HuH-7.5 (cell line): ENCODE measurements at places on chromosomes 7 and 10.

DNA sequence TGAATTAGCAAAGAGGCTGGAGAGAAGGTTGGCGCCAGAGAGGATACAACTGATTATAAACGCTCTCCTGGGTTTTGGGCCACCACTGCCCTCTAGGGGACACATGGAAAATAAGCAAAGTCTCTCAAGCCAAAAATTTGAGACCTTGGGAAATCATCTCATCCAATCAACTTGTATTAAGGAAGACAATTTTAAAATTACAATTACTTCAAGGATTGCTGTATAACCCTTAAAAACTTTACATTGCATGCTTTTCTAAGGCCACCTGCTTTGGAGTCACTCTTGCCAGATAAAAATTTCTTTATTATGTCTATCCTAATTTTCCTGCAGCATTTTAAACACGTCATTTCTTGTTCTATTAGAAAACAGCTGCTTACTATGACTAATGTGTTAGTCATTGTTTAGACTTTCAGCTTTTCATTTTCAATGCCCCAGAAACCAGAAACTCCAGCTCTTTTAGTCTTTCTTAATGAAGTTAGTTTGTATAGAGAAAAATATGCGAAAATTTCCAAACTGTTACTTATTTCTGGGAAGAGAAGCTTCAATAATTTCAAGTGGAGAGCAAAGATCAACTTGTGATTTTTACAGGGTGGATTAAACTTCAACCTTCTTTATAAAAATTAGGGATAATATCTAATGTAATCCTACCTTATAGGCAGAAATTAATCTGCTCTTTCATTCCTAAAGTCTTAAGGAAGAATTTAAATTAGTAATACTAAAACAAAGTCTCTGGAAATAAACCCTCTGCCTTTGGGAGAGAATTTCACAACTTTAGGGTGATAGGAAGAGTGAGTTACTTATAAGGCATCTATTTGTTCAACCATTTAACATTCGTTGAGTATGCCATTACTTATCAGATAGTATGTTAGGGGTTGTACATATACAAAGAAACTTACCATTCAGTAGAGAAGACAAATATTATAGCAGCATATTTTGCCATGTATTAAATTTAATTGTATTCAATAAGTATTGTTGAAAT lies 20.6 kb upstream of the RHOBTB1 start:
- DNase-seq: no peak

GRCh38 chr10:127132451-127132850 lies 63.9 kb downstream of the INSYN2A start:
- no peak for DNase-seq

GRCh38 chr7:75914169-75914654 lies 743 bp upstream of the POR start:
- no peak for DNase-seq

DNA sequence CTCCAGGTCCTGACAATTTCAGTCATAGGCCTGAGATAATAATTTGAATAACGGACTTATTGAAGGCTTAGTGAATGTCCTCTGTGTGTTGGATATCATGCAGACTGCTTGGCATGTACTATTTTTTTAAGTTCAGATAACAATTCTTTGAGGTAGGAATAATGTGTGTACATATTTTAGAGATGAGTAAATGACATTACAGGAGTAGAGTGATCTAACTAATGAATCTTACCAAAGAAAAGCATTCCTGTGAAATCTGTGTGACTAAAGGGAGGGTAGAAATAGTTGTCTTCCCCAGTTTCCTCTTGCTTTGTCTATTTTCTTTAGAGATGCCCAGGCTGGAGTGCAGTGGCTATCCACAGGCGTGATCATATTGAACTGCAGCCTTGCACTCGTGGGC lies 391.8 kb upstream of the ETV1 start:
- no peak for DNase-seq

DNA sequence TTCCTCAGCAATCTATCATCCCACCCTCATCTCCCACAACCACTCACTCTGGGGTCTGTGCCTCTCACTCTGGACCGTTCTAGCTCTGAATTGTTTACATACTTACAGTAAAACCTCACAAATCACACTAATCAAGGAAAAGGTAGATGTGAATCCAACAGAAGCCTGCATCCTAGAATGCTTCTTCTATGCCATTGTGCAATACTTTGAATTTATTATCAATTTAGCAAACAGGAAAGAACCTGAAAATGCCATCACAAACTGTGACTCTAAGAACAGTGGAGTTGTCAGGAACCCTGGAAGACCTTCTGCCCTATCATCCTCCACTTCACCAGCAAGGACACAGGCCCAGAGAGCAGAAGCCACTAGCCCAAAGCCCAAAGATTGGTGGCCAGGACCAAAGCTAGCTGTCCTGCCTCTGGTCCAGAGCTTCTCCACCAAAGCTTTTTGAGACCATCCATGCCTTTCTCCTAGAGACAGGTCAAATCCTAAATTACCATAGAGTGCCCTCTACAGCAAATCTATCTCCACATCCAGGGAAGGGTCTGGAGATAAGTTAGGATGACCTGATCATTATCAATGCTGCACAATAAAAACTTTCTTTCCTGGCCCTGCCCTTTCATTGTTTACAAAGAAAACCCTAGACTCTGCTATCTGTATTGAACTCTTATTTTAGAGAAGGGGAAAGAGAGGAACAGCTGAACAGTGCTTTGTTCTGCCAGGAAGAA lies 2.4 kb downstream of the SORBS1 start:
- no peak for DNase-seq

- DNase-seq: peak; percentile 19
These were observed 2.0 kb downstream of the GFRA1 start for GRCh38 chr10:116270771-116271592.

DNA sequence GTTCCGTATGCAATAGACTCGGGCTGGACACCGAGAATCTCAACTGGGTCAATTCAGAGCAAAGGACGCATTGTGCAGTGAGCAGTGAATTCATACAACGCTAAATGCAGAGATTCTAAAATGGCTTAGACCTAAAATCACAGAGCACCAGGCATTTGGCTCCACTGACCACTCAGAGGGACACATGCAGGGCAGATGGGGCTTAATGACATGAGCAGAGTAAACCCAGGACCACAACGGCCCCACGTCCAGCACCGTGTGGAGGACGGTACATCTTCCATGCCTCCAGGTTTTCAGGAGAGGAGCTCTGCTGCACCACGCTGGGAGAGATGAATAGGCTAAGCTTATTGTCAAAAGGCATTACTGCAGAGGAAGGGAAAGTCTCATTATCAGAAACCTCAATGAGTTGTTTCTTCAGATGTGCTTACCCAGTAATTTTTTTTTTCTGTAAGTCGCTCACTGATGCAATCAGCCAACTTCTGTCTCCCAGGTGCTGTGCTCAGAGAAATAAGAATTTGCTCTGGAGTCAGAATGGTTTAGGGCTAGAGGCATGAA lies 555.0 kb downstream of the PTPRN2 start:
- no peak for DNase-seq

DNA sequence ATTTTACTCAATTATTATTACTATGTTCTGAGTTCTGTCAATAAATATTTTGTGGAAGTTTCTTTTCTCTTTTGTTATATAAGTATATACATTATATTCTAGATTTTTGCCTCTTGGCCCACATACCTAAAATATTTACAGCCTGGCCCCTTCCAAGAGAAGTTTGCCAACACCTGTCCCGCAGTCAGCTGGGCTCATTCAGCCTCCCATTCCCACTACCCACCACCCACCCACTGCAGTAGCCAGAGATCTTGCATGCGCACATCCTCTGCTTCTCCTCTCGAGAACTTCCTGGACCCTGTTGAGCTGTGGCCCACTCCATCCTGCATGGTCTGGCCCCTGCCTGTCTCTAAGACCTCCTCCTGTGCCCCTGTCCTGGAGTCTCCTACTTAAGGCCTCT lies 33.6 kb downstream of the WIPF3 start:
- DNase-seq: no peak

GRCh38 chr10:21083861-21084260 lies 186.8 kb upstream of the NEBL start:
- DNase-seq: no peak

GRCh38 chr10:24938076-24938475 lies 14.3 kb downstream of the PRTFDC1 start:
- no peak for DNase-seq

DNA sequence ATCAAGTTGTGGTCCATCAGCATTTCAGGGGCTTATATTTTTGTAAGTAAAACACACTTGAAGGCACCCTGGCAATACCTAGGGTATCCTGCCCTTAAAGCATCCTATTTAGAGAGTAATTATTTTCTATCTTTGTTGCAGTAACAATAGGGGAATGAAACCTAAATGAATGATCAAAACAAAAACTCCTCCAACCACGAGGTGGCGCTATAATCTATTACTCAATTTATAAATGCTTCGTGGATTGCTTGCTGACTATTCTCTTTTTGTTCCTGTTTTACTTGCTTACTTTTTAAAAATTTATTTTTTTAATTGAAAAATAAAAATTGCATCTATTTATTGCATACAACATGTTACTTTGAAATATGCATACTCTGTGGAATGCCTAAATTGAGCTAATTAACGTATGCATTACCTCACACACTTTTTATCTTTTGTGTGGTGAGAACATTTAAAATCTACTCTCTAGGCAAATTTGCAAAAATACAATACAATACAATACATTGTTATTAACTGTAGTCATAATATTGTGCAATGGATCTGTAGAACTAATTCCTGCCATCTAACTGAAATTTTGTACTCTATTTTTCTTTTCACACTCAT lies 147.7 kb upstream of the BMPER start:
- DNase-seq: no peak

- DNase-seq: no peak
These were observed 198.2 kb downstream of the EMX2 start for GRCh38 chr10:117740691-117741222.

DNA sequence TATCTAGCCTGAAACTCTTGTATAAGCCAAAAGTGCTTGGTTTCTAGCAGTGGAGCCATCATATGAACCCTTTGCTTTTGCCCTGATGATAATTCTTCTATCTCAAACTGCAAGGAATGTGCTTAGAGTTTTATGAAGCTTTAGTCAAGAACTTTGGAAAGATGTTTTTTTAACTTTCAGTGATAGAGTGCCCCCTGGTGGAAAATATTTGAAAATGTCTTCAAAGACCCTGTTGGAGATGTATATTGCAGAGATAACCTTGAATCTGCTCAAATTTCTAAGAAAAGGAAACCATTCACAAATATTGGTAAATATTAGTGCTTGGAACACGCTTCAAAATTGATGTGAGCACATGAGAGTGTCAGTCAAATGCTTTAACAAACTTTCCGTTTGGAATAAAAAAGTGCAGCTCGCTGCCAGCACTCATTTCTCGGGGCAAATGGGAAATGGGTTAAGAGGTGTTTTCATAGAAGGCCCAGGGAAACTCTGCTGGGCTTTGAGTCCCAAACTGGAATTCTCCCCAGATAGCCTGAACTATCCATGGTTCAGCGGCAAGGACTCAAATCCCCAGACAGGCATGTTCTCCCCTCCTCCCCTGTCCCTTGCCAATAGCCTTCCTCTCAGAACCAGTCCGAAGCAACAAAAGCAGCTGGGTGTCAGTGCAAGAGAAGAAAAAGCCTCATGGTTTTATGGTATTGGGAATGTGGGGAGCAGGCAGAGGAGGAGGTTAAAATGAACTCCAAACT lies 129.3 kb downstream of the MYOF start:
- DNase-seq: peak; percentile 48

DNA sequence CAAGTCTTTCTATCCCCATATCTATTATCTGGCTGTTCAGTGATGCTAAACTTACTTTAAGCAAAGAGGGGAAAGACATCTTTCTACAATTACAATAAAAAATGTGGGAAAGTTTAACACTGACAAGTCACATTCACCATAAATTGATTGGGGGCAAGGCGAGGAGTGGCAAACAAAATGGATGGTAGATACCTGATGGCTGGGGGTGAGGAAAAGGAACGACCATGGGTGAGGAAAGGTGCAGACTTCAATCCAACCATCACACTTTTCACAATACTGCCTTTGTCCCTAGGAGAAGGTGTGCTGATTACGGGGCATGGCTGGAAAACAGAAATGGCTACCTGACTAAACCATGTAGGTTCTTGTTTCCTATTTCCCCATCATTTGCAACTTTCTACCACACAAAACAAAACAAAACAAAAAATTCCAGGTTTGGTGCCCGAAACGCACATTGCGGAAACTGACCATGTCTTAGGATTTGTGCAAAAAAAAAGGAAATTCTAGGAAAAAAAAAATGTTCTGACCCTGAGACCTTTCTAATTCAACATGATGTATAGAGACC lies 3.8 kb downstream of the RELN start:
- DNase-seq: no peak

DNA sequence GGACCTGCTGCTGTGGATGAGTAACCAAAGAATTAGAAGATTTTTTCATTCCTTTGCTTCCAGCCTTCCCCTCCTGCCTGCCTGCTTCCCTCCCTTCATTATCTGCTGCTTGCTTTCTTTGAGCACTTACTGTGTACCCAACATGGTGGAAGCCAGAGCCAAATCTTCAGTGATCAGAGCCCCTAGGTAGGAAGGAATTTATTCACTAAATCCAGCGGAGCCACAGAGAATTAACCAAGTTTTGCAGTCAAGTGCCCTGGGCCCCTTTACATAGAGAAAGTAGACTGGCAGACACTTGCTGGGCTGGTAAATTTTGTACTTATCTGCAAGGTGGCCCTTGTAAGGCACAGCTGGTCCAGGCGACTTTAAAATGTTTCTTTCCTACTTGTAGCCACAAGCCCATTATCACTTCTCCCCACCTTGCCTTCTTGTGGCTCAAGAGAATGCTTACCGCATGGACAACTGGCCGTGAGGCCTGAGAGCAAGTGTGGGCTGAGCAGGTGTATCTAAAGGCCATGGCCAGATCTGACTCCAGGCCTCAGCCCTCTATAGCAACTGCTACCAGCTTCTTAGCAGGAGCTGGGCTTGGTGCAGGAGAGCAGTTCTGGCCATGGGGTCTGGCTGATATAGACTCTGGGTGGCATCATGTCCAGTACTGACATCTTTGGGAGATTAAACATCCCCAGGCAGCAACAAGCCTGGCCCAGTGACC lies 11.1 kb downstream of the UNC5B start:
- no peak for DNase-seq

GRCh38 chr10:133353202-133353959 lies 4.4 kb downstream of the FUOM start:
- DNase-seq: no peak

- DNase-seq: no peak
These were observed 212.5 kb upstream of the CELF2 start for GRCh38 chr10:10804998-10805740.
